ENCODE measurements at places on chromosomes 16 and 17. TPM values are rescaled to one million over a fixed set of nuclear protein-coding genes. Genes with fewer than 3 reads are reported as not detected.

The FAAP100 gene
- 30.3 TPM for total RNA-seq

The ABCC12 gene
- not detected for total RNA-seq

The NPIPB2 gene
- total RNA-seq, result 2.5 TPM

The ENPP7 gene
- not detected for total RNA-seq

The KRT35 gene
- total RNA-seq, result not detected

The DNAI2 gene
- total RNA-seq, result not detected

The GRAP gene
- total RNA-seq, result not detected

The CCL7 gene
- not detected for total RNA-seq

Data from bronchus fibroblast of lung (primary cell).